Stimulated activated CD4-positive, alpha-beta T cell treated with anti-CD3 and anti-CD28 coated beads, Interleukin-4, amount 100 ng/mL, for 24 hours (primary cell): ENCODE measurements at places on chromosomes 7 and 10.
A peak's percentile ranks its signal among the peaks of the same experiment; 100 is the strongest.

DNA sequence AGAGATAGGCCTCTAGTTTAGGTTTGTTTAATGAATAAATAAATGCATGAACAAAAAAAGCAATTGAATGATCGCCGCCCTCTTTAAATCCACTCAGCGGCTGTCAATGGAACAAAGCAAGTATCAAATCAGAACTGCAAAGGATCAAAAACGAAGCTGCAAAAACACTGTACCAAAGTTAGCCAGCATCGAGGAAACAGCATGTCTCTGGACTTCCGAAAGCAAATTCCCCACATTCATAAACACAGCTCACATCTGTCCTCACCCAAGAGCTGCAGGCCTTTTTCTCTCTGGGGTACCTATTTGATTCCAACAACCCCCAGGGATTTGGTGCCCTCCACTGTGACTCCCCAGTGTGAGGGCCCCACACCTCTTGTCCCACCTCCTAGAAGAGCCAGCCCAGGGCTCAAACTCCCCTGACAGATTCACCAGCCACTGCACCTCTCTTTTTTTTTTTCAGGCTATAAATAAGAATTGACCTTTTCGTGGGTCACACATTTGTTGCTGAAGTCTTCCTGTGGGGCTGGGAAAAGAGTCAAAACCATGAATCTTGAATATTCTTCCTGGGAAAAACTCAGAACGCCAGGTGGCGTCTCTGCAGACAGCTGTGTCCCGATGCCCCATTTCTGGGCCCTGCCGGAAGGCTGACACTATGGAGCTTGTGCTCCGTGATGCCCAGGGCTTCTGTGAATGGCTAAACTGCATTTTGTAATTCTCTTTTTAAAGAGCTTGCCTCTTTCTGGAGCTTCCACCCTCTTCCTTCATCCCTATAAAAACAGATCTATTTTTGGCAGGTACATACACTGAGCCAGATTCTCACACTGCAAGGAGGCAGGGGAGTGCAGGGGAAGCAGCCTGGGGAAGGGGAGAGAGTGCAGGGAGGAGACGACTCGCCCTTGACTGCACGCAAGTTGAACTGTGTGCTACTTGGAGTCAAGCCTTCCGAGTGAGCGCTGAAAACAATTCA lies 51.7 kb downstream of the HSPA12A start:
- no peak for DNase-seq

DNA sequence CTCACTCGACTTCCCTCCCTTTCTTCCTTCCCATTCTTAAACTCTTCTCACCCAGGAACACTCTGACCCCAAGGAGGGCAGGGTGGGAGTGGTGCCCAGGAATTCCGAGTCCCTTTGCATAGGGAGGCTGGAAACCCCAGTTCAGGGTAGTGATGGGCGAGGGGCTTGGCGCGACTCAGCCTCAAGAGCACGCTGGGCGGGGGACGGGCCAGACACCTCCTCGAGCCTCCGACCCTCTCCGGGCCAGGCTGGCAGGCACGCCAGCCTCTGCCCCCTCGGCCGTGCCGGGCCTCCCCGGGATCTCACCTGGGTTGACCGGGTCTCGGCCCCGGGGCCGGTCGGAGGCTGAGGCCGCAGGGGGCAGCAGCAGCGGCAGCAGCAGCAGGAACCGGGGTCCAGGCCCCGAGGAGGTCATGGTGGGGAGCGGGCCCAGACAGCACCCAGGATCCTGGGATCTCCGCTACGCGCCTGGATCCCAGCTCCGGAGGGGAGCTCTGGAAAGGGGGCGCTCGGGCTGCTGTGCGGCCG lies 457 bp downstream of the PLOD3 start:
- no peak for DNase-seq

- DNase-seq, result no peak
These were observed 274.0 kb downstream of the FRMD4A start for GRCh38 chr10:14056610-14057332.

- DNase-seq, result no peak
These were observed 264.0 kb upstream of the CDC14C start for GRCh38 chr7:48660306-48660870.

GRCh38 chr7:92836489-92836999 lies at the start of gene CDK6:
TSS of gene CDK6 (minus strand) at chr7:92836573. CDS start at chr7:92833323, 3,250 bp downstream.
- peak; percentile 75 for DNase-seq

DNA sequence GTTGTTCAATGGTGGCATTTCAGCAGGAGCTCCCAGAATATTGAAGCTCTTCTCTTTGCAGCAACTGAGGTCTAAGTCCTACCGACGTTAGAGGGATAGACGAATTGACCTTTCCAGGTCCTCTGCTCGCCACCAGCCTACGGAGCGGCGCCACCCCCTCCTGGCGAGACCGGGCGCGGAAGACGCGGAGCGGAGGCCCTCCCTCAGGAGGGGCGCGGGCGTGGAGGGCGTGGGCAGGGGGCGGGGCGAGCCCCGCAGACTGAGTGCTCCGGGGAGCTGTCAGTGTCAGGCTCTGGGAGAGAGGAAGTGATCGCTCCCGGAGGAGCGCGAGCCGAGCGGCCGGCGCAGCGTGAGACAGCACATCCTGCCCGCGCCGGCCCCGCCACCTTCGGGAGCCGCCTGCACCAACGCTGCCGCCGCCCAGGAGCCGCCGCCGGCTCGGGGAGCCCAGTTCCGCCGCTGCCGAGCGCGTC lies at the start of gene DYNC1I1:
DYNC1I1 (plus strand) TSS at position 257 of the 473 bp plus-strand sequence. CDS start 32,176 bp downstream, outside the sequence.
- no peak for DNase-seq

DNA sequence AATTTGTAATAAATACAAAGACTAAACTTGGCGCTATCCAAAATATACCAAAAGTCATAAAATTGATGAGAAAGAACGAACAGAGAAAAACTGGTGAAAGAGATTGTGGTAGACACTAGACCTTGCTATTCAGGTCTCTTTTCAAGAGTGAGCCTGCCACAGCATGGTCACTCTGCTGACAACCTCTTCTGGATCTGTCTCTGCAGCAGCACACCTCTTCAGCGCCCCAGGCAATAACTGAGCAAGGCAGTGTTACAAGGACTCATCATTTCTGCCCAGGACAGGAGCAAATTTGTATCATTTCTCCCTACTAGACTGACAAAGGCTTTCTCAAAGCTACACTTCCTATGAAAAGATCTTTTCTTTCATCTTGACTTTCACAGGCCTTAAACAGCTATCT lies 976.0 kb downstream of the DNAJB9 start:
- DNase-seq, result no peak
